ENCODE measurements at places on chromosomes 7 and 10.

- peak; percentile 69 for DNase-seq
These were observed 187.5 kb downstream of the CELF2 start for GRCh38 chr10:11205030-11205772.

GRCh38 chr10:124652701-124653100 is 91.5 kb downstream of the FAM53B start:
- no peak for DNase-seq

- no peak for DNase-seq
These were observed 621.3 kb upstream of the ADARB2 start for GRCh38 chr10:2358586-2358985.

DNA sequence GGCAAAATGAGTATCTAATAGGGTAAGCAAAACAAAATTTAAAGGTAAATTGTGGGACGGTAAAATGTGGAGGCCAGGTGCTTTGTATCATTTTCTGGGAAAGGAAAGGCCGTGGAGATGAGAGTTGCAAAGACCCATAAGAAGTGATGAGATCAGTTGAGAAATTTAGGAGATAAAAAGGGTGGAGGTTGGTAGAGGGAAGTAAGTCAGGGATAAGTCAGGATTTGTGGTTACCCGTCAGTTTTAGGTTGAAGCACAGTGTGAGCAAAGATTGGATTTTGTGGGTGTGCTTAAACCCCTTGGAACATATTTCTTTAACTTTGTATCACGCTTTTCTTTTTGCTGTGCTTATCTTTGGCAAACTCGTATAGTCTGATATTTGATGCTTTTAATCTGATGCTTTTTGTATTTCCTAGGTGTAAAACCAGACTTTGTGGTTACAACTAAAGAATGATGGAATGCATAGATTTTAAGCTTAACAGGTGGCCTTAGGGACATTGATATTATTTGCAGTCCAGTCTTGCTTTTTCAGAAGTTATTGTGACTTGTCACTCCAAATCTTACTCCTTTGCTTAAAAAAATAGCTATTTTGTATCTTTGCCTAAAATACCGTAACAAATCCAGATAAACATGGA is 1.2 kb downstream of the BTRC start:
- peak; percentile 22 for DNase-seq

GRCh38 chr10:21724020-21724589 is 190.1 kb downstream of the MLLT10 start:
- DNase-seq, result no peak

DNA sequence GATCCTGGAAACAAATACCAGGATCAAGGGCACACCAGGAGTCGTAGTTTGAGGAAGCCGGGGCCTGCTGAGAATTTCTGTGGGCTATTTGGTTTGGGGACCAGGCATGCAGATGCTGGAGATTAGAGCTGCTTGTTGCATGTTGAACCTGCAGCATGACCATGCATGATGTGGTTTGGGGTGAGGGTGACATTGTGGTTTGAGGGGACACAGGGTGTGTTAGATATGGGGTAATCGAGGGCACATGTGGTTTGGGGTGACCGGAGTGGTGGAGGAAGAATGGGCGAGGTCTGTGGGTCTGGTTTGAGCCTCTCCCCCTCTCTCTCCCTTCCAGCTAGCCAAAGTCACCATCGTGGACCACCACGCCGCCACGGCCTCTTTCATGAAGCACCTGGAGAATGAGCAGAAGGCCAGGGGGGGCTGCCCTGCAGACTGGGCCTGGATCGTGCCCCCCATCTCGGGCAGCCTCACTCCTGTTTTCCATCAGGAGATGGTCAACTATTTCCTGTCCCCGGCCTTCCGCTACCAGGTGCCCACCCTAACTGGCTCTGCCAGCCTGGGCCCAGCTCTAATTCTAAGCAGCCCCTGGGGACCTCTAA is 10.2 kb downstream of the NOS3 start:
- no peak for DNase-seq

DNA sequence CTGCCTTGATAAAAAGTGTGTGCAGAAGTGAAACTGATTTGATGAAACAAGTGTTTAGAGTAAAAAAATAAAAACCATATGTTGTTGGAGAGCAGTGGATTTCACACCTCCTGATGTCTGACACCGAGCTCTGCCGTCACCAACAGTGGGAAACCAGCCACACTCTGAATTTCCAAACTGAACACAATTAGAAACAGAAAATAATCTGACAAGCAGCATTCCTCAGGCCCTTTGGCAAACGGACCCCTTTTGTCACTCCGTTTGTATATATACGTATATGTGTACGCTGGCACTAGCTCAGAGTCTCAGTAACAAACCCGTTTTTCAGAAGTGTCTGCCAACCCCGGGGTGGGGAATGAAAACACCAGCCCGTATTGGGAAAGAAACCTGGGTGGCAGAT is 32.4 kb downstream of the TACC2 start:
- DNase-seq, result no peak

- DNase-seq, result no peak
These were observed 244.1 kb downstream of the FRMD4A start for GRCh38 chr10:14086596-14086995.

DNA sequence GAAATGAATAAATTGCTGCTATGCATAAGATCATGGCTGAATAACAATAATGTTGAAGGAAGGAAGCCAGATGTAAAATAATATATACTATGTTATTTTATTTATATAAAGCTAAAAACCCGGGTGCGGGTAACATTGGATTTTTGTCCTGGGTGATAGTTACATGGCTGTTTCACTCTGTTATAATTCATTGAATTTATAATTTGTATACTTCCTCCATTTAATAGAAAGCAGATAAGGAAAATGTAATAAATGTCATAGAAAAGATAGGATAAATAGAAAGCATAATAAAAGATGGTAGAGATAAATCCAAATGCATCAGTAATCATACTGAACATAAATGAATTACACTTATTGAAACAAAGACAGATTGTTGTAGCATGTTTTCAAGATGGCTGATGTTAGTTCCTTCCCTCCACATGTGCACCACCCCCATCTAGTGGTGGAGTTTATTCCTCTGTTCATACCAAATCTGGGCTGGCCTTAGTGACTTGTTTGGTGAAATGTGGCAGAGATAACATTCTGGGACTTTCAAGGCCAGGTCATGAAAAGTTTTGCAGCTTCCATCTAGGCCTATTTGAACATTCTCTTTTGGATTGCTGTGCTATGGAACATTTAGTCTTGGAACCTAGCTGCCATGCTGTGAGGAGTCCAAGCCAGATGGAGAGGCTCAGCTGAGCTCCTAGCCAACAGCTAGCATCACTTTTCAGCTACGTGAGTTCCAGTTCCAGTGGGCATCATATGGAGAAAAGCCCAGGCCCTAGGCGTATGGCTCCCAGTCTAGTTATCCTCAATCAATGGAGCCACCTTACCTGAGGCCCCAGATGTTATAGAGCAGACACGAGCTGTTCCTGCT is 46.9 kb downstream of the AHCYL2 start:
- peak; percentile 83 for DNase-seq

Data from suppressor macrophage treated with lipopolysaccharide for 4 hours (primary cell).